ENCODE measurements at places on chromosomes 1 and 21.

- no peak for DNase-seq
Measured at GRCh38 chr1:184574588-184574987, 180.1 kb downstream of the EDEM3 start.

DNA sequence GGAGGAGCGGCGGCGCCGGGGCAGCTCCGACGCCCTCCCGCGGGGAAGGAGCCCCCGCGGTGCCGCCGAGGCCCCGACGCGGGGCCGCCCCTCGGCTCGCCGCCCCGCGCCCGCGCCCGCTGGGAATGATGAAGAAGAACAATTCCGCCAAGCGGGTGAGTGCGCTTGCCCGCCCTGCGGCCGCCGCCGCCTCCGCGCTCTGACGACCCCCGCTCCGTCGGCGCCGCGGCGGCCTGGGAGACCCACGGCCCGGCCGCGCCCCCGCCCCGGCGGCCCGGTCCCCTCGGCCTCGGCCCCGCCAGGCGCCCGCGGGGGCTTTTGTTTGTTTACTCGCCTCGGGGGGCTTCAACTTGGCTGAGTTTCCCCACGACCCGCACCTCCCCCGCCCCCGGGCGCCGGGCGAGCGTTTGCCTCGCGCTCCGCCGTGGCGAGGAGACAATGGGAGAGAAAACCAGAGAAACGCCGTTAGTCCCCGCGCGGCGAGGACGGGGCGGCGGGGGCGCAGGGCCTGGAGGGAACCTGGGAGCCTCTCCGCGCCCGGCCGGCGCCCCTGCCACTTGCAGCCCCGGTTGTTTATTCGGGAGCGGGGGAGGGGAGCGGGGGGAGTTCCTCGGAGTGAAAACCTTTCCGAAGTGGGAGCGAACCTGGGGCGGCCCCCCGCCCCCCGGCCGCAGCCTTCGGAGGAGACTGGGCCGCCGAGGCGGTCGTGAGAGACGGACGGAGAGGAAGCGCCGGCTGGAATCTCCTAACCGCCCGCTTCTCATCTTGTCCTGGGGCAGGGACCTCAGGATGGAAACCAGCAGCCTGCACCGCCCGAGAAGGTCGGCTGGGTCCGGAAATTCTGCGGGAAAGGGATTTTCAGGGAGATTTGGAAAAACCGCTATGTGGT lies 661 bp downstream of the PLEKHO1 start:
- peak; percentile 15 for DNase-seq

- DNase-seq = no peak
Measured at GRCh38 chr1:23571465-23571864, 12.2 kb upstream of the ID3 start.

- DNase-seq = no peak
Measured at GRCh38 chr1:153790313-153790965, 15.2 kb downstream of the SLC27A3 start.

DNA sequence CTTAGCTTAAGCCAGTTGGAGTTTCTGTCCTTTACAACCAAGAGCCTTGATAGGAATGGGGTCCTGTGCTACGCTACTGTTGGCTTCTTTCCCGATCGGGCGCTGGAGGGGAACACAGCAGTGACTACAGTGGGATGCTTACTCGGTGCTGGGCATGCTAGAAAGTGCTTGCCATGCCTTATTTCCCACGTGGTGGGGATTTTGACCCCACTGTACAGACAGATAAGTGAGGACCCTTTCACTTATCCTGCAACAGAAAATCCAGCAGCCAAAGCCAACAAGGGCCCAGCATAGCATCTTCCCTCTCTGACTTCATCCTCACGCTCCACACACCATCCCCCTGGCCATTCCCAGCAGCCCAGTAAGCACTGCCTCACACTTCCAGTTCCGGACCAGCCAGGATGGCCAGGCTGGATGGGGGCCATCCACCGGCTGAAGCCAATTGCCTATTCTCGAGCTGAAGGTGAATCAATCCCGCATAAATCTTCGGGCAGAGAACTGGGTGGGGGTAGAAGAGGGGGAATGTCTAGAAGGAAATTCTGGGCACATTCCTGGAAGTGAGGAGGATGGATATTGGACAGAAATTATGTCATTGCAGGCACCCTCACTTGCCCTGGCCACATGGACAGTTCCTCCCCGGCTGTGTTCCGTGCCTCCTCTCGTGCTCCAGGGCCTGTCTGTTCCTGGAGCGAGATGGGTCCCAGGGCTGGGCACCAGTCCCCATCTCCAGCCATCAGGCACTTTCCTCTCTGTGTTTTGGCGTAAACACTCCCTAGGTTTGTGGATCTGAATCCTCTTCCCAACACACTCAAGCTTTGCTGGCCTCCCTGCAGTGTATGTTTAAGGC lies 2.0 kb upstream of the ABCG1 start:
- DNase-seq = no peak

DNA sequence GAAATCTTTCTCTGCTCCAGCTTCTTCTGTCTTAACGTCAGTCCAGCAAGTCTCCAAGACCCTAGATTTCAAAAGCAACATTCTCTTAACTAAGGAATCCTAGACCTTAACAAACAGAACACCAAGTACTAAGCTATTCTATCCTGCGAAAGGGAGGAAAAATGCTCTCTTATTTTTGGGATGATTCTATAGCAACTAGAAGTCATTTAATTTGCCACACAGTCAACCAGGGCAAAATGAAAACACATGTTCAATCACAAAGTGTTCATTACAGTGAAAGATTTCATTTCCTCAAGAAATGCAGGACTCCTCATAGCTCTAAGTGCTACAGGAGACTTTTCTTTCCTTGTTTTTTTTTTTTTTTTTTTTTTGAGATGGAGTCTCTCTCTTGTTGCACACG lies 36.2 kb upstream of the DOCK7 start:
- no peak for DNase-seq

GRCh38 chr1:233647636-233648035 lies 33.7 kb downstream of the KCNK1 start:
- no peak for DNase-seq

GRCh38 chr1:169163059-169163458 lies 56.6 kb downstream of the ATP1B1 start:
- no peak for DNase-seq

GRCh38 chr1:1917995-1918900 lies 831 bp downstream of the TMEM52 start:
- no peak for DNase-seq

GRCh38 chr1:41488040-41488951 lies 3.8 kb upstream of the EDN2 start:
- DNase-seq = no peak

DNA sequence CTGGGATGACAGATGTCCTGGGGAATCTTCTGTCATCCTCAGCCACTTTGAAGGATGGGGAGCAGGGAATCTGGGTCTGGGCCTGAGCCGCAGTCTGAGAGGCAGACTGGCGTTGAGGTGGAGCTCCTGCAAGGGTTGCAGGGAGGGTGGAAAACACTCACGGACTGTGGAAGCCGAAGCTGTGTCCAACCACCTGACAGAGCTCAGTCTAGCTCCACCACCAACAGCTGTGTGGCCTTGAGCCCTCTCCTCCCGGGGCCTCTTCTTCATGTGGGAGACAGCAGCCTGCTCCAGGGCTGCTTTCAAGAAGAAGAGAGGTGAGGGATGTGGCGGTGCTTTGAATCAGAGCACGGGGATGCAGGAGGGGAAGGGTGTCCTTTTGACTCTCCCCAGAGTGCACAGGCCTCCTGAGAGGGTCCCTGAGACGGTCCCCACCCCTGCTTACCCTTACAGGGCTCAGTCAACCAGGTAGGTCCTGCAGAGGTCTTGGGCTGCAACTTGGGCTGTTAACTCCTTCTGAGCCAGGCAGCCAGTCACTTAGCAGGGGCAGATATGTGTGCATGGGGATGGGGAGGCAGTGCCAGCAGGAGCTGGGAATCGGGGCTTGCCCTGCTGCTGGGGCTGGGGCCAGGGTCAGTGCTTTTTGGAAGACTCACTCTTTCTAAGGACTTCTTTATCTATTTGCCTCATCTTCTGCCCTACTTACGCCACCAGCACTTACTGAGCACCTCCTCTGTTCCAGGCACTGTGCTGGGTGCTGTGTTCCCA lies 216.3 kb downstream of the PTPRU start:
- DNase-seq = no peak

DNA sequence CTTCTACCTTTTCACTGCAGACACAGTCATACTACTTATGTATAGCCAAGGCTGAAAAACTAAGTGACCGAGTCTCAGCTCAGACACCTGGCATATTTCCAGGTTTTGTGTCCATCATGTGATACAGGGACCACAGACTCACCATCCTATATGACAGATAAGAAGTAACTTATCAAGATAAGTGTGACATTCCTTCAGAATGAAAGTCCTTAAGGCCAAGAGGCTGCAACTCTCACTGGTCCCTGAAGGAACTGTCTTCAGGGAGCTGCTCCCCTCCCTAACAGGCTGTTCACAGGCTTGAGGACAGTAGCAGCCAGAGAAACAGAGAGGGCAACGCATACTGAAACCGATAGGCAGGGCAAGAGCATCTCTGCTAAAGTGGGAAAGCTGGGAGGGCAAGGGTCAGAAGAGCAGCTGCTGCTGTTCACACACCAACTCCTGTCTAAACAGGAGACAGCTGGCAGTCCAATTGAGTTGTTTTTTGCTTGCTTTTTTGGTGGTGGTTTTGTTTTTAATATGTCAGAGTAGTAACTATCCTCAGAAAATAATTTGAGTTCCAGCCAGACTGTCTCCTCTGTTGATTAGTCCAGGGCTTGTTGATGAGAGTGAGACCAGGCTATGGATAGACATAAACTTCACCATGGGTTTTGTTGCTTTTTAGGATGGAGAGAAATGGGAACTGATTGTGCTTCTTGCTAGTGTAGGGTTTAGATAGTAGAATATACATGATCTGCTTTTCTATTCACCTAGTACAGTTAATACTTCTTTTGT lies 67.7 kb downstream of the MACF1 start:
- no peak for DNase-seq

DNA sequence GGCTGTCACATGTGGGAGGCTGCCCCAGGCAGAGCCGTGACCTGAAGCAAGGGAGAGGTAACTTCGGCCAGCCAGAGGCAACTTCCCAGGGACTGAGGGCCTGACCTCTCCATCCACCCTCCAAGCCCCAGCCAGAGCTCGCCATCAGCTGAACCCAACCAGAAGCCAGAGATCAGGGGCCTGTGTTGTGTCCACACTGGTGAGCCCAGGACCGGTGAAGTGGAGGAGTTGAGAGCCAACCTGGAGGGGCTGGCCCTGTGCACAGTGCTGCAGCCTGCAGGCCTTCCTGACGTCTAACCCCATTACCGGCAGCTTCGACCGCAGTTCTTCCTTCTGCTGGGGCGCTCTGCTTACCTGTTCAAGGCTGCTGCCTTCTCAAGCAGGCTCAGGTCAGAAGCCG lies 19.6 kb upstream of the PDE9A start:
- DNase-seq = no peak

- DNase-seq = no peak
Measured at GRCh38 chr21:28229814-28230213, 762.9 kb downstream of the LTN1 start.

- DNase-seq = no peak
Measured at GRCh38 chr1:27100335-27101053, 54.4 kb downstream of the SLC9A1 start.

GRCh38 chr1:42830631-42831030 lies 13.4 kb upstream of the SVBP start:
- no peak for DNase-seq

DNA sequence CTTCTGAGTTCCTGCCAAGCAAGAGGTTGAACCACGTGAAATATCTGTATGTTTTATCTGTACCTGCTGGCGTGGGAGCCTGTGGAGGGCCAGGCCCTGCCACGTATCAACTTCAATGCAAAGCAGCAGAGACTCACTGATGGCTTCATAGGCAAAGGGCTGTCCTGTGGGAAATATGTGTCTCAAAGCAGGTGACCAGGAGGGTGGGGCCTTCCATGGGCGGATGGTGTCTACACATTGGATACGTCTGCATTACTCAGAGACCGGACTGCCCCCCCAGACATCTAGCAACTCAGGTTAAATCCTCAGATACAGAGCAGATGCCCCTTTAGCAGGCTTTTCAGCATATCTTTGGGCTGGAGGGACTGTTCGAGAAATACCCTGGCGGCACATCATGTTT lies 210.8 kb upstream of the C1orf174 start:
- DNase-seq = no peak

DNA sequence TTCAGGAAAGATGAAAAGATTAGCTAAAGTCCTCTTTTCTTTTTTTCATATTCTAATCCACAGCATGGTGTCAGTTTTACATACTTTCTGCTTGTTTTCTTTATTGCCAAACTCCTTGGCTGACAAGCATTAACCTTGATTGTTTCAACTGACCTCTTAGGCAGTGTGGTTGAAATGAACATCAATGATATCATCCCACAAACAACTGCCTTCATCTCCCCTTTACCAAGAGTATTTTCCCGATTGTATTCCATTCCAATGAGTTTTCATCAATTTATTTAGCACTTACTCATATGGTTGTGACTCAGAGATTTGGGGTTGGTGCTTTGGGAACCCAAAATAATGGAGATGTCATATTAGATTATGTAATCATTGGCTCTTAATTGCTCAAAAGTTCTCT lies 71.8 kb downstream of the SPAG17 start:
- no peak for DNase-seq

DNA sequence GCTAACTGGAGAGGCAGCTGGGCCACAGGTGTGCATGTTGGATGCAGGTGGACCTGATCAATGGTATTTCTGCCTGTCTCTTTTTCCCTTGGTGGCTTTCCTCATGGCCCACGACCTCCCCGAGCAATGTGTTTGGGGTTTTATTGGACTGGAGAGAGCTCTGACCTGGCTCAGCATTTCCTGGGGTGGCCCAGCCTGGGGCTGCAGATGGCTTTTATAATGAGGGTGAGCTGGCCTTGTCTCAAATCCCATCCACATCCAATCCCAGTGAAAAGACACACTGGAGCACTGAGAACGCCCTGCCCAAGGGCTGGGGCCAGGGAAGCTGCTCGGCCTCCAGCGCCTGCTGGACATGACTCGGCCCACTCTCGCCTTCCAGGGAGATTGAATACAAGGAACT lies 44.1 kb downstream of the SIM2 start:
- DNase-seq = no peak

DNA sequence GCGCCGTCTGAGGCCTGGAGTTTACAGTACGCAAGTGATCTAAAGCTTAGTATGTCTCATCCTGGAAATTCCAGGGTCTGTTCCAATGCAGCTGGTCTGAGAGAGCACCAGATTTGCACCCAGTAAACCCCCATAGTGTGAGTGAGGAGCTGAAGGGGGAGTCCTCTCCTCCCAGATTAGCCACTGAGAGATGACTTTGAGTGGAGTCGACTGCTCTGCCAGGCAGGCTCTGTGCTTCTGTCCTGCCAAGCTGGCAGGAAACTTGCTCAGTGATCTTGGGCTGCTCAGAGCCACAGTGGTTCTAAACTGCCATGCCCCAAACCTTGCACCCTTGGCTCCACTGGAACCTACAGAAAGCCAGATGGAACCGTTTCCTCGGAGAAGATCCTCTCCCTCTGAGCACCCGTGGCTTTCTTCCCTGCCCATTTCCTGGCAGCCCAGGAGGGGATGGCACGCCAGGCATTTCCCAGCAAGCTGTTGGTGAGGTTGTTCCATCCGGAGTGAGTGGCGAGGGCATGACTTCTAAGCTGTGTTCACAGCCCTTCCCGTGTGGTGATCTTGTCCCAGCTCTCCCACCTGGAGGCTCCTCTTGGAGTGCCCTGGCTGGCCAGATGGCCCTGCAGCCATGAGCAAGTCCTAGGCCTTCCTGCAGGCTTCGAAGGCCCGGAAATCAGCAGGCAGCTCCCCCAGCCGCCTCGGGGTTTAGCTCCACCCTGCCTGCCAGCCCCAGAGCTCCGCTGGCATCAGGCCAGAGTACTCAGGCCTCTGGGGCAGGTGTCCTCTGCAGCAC lies 125.9 kb upstream of the VAMP3 start:
- no peak for DNase-seq

Measured in T-helper 9 cell (primary cell).